ENCODE measurements at places on chromosomes 3 and 15. TPM values are rescaled to one million over a fixed set of nuclear protein-coding genes. Genes with fewer than 3 reads are reported as not detected.

- DNase-seq = no peak
Measured at GRCh38 chr3:18469775-18470174, 44.6 kb upstream of the SATB1 start.

DNA sequence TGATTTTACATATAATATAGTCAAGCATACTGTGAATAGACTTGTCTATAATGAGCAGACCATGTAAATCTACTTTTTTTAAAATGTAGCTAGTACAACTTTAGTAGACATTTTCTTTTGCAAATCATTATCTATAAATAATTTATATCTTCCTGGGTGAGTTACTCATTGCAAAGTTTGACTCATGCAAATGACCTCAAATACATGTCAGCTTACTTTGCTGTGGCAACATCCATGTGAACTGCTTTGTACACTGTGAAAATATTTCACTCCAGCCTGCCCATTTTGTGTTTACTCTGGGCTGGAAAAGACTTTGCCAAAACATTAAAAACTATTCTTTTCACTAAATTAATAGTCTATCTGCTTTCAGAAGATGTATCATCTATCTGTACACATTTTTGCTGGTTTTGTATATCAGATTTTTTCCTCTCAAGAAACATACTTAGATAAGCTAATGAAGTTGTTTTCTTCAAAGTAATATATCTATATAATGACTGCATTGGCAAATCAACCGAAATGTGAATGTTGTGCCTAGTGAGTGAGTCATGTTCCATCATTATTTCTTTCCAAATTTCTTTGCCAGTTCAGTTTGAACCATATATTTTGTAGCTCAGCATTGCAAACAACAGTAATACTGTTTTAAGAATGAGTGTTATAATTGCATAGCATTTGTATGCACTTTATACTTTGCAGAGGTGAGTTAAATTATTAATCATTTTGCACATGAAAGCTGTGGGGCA lies 26.5 kb downstream of the IGSF10 start:
- peak; percentile 66 for DNase-seq

DNA sequence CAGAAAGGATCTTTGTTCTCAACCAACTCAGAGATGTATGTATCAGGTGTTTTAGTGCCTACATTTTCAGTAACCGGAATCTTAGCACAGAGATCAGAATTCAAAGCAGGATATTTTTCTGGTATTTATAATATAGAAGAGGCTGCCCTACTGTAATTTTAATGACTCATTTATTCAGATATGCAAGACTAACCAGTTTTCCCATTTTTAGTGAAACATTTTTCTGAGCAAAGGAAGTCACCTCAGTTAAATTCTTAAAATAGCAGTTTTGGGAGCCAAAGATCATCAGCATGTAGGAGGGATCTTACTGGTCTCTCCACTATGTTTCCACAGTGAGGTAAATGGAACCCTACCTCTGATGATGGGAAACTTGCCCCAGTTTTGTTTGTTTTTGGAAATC lies 42.0 kb downstream of the SRP14 start:
- DNase-seq = no peak

DNA sequence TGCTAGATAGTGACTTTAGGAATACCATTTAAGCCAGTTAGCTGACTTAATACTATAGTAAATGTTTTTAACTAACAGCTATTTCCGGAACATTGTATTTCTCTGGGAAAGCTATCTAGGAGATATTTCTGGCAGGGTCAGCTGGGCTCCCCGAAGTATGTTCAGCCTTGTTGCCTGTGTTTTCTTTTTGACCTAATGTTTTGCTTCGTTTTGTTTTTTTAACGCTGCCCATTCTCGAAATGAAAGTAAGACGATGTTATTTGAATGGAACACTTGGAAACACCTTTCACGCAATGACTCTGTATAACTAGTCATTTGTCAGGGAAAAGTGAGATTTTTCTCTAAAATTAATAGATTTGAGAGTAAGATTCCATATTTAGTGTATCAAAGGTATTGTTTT lies 702.9 kb upstream of the NAALADL2 start:
- no peak for DNase-seq

- DNase-seq = no peak
Measured at GRCh38 chr3:137938876-137939275, 71.1 kb upstream of the CLDN18 start.

DNA sequence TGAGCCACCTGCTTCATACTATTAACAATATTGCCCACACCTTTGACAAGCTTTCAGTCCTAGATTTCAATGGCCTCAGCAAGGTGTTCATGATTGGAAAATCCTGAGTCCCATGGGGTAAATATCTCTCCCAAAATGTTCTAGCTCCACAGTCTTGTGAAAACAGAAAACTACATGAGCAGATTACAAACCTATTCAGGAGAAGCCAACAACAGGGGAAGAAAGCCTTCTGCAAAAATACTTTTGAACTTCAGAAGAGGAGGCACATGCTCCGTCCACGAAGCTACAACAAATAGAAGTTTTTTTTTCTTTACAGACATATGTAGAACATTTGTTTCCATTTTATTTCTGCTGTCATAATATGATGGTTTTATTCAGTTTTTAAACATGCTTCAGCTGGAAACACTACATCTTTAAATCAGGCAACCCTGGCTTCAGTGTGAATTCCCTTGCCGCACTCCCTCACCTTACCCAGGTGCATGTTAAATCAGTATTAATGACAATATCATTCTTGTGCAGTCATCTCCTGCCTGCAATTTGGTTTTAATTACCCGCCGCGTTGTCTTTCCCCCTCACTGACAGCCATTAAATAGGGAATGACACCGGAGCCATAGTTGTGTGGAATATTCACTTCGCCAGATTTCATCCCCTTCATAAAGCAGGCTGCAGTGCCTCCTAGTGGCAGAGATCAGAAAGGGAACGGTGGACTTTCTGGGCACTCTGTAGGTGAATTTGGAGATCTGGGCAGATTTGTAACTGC lies 725.5 kb upstream of the ARRDC4 start:
- peak; percentile 51 for DNase-seq

GRCh38 chr15:44441095-44441501 lies 13.7 kb downstream of the CTDSPL2 start:
- no peak for DNase-seq

DNA sequence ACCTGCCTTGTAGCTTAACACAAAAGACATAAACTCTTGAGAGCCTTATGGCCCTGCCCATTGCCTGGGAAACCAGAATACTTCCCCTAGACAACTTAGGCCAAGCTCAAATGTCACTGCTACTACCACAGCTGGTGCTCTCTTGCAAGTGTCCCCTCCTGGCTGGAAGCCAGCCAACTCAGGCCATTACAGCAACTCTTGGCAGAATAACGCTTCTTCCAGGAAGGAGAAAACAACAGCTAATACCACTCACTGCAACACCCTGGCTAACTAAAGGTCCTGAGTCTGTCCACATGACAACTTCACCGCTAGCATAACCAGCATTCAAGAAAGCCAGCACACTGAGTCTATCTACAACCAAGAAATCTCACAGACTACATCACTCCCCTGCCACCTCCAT lies 5.1 kb upstream of the B4GALT4 start:
- no peak for DNase-seq

GRCh38 chr15:99053380-99054024 lies 45.9 kb upstream of the PGPEP1L start:
- DNase-seq = no peak

The CLSTN2 gene
- 0.59 TPM for total RNA-seq

The SERPINI2 gene
- not detected for total RNA-seq

The CSNK1G1 gene
- 23.7 TPM for total RNA-seq

The RBPMS2 gene
- not detected for total RNA-seq

The SPTBN5 gene
- 1.7 TPM for total RNA-seq

Data from RPMI7951 (cell line).